ENCODE measurements at places on chromosomes 7 and 10. TPM values are rescaled to one million over a fixed set of nuclear protein-coding genes. Genes with fewer than 3 reads are reported as not detected.

DNA sequence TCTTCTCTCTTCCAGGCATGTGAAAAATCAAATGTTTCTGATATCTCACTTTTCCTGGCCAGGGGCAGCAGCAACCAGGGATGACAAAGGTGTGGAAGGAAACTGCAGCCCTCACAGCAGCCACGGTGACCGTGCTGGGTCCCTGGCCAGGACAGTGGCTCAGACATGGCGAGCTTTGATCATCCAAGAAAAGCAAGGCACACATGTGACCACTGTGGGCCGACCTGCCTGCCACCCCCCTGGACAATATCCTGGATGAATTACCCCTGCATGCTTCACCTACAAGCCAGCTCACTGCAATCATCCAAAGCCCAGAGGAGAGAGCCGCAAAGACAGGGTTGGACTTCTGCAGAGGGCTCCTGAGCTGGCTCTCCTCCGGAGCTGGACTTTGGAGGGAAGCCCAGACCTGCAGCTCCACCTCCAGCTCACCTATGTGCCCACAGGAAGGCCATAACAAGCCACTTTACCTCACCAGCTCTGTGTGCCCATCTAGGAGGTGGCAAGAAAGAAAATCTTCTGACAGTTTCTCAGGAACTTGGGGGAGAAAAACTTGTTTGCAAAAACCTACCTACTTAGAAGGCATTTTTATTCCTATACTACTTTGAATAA is 2.7 kb downstream of the CHST15 start:
- DNase-seq = no peak

GRCh38 chr10:22010973-22011408 is 7.5 kb upstream of the DNAJC1 start:
- no peak for DNase-seq

DNA sequence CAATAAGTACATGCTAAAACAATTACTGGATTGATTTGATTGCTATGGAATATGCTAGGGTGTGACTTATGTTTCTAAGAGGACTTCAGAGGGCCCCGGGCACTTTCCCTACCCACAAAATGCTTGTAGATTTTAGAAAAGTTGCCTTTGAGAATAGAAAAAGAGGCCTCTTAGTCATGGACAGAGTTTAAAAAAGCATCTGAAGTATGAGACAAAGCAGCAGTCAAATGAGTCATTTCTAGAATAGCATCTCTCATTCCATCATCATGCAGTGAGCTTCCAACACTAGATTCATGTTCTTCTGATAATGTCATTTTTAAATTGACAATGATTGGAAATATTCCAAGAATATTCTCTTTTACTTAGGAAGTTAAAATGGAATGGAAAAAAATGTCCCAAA is 675.1 kb upstream of the PCDH15 start:
- no peak for DNase-seq

DNA sequence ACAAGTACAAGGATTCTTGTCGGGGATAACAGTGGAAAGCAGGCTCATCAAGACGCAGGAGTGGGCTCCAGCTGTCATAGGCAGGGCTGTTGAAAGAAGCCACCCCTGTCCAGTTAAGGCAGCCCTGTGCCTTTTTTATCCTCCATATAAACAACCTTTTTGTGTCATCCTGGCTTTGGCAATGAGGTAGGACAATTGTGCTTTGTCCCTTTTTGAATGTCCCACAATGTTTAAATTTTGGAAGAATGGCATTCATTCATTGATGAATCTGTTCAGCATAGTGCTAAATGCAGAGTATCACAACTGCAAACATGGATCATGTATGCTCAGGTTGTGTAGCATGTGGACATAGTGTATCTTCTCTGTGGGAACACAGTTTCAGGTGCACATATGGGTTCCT is 66.7 kb downstream of the UBE3C start:
- DNase-seq = no peak

- no peak for DNase-seq
Observed at GRCh38 chr7:55157764-55158105, 138.9 kb downstream of the EGFR start.

The PON3 gene
- 0.99 TPM for total RNA-seq

GRCh38 chr10:46232084-46232483 is 54.7 kb upstream of the ANTXRL start:
- DNase-seq = peak; percentile 7

GRCh38 chr10:118955951-118956801 is 73.3 kb upstream of the NANOS1 start:
- no peak for DNase-seq

GRCh38 chr10:21572578-21572977 is 38.5 kb downstream of the MLLT10 start:
- peak; percentile 48 for DNase-seq

The TLL2 gene
- total RNA-seq = 11.5 TPM

DNA sequence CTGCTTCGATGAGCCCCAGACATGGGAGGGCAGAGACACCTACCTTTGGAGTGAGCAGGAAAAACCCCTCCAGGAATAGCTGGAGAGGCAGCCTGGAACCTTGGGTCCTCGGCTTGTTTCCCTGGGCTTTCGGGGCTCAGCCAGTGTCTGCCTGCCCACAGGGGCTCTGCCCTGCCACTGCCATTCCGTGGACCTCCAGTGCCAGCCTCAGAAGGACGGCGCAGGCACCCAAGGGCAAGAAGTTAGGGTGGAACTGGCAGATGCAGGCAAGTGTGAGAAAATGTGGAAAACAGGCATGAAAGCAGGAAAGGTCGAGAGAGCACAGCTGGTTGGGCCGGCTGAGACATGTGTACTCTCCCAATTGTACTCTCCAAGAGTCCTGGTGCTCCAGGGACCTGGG is 281.5 kb downstream of the GRID1 start:
- DNase-seq = no peak

GRCh38 chr10:77419979-77420378 is 217.6 kb downstream of the KCNMA1 start:
- DNase-seq = no peak
